ENCODE measurements at places on chromosomes 16 and 17.

DNA sequence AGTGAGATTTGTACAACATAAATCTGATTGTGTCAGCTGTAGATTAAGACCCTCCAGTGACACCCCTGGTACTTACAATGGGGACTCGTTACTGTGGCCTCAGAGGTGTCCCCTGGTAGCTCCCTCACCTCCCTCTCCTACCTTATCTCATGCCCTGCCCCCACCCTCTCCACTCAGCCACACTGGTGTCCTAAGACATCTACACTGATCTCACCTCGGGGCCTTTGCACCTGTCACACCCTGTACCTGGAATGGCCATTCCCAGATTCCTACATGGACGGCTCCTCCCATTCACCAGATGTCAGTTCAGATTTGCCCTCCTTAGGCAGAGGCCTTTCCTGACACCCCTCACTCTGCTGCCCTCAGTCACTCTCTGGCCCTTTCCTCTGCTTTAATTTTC lies 319.3 kb downstream of the CPPED1 start:
- DNase-seq = no peak

GRCh38 chr16:15576960-15577958 lies 65.7 kb downstream of the MARF1 start:
- DNase-seq = no peak

DNA sequence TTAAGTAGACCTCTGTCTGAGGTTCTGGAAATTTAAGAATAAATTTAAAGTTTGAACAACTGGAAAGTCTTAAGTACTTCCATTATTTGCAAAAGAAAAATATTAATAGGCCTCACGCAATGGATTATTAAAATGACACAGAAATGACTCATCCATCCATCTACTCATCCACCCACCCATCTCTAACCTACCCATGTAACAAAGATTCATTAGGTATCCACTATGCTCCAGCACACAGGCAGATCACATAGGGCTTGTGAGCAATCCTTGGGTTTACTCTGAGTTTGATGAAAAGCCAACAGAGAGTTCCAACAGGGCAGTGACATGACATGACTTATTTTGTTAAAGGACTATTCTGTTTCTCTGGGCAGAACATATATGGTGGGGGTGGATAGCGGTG lies 93.3 kb downstream of the HELZ start:
- DNase-seq = no peak

- DNase-seq = no peak
These were observed 18.0 kb downstream of the CD7 start for GRCh38 chr17:82299452-82299851.

DNA sequence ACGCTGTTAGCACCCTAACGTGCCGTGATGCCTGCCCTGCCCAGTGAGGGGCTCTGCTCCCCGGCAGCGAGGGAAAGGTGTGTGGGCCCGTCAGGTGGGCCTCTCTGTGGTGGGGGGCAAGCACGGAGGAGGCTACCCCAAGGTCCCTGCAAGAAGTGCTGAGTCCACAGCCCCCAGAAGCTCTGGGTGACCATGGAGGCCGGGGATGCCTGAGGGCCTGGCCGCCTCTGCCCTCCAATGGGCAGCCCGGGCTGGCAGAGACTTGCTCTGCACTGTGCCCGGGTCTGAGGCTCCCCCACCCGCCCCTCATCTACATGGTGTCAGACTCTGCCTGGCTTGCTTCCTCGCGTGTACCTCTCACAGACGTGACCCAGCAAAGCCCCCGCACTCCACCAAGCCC lies 12.2 kb downstream of the SLC38A10 start:
- no peak for DNase-seq

- DNase-seq = no peak
These were observed 7.7 kb downstream of the CCL16 start for GRCh38 chr17:35973333-35974260.

GRCh38 chr17:9470171-9470570 lies 105.4 kb downstream of the STX8 start:
- DNase-seq = no peak

GRCh38 chr17:38857271-38857670 lies 3.8 kb upstream of the RPL23 start:
- DNase-seq = no peak

GRCh38 chr16:56320056-56320455 lies 105.3 kb downstream of the AMFR start:
- no peak for DNase-seq

DNA sequence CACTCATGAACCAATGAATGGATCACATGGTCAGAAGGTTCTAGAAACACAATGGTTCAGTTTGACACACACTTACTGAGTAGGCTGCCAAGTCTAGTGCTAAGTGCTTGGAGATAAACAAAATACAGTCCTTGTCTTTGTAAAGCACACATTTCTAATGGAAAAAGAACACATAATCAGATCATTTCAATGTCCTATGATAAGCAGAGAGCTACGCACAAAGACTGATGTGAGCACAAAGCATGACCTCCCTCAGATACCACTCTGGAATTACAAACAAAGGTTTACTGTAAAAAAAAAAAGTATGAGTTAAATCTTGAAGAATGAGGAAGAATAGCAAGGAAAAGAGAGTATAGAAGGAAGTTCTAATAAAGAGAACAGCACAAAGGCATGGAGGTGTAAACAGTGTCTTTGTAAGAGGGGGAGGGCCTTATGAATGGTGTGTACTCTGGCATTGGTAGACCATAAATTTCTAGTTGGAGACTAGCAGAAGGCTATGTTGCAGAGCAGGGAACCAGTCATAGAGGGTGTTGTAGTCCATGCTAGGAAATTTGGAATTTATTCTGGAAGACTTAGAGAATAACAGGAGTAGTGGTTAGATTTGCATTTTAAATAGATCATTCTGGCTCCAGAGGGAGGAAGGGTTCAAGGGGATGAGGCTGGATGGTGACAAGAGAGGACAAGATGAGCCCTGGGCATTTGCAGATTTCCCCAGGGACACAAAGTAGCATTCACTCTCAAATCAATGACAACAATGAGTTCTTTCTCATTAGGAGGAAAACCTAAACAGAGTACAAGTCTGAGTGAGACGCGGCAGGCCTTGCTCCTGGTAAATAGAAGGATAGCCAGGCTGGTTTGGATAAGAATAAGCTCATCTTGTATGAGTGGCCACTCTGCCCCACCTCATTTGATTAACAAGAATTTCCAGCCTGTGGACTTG lies 468.0 kb downstream of the TOX3 start:
- no peak for DNase-seq

DNA sequence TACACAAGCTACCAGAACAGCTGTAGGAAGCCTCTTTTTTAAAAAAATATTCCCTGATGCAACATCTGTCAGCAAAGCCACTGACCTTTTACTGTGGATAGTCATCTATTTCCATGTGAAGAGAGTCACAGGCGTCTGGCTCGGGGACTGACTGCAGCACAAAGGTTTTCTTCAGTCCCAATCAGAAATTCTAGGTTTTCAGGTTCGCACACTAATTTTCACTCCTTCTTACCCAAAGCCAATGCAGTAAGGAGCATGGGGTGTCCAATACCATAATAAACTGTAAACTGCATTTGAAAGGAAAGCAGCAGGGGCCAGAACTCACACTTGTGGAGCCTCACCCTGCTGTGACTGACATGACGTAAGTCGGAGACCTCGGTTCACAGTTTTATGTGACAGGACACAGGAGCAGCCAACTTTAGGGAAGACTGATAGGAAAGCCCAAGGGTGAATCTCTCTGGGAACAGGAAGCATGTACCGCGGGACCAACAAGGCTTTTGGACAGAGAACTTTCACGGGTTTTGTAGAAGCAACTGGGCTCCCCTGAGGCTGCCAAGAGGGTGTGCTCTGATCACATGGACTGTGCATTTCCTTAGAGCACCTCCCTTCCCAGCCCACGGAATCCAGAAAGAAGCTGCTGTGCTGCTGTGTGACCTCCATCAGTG lies 9.1 kb upstream of the TMEM100 start:
- DNase-seq = no peak

DNA sequence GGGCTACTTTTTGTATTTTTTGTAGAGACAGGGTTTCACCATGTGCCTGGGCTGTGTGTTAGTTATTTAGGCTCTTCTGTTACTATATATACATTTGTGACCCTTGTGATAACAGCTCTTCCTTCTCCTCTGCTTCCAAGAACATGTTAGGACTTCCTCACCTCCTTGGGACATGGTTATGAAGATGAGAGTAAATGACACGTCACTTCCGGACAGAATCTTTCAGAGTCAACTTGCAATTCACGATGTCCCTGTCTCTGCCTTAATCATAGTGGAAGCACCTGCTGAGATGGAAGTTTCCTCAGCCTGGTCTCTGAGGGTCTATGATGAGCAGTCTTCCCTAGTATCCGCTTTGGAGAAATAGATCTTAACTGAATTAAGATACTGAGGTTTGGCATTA lies 42.9 kb downstream of the CCDC42 start:
- DNase-seq = no peak

- DNase-seq = no peak
These were observed 53.1 kb downstream of the TEX2 start for GRCh38 chr17:64209983-64210382.

GRCh38 chr16:1300664-1301476 lies 8.6 kb upstream of the UBE2I start:
- DNase-seq = peak; percentile 54

DNA sequence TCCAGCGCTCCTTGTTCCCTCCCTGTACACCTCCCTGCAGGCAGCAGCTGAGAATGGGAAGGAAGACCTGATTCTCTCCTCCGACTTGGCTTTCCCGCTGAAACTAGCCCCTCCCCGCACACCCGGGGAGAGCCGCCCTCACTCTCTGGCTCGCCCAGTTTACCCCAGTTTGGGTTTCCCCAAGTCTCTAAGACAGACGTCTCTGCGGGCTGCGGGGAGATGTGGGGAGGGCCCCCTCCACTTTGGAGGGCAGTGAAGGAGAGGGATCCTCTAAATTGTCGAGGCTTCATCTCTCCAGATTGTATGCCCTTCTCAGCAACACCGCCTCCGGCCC lies 797 bp downstream of the GRB7 start:
- no peak for DNase-seq

DNA sequence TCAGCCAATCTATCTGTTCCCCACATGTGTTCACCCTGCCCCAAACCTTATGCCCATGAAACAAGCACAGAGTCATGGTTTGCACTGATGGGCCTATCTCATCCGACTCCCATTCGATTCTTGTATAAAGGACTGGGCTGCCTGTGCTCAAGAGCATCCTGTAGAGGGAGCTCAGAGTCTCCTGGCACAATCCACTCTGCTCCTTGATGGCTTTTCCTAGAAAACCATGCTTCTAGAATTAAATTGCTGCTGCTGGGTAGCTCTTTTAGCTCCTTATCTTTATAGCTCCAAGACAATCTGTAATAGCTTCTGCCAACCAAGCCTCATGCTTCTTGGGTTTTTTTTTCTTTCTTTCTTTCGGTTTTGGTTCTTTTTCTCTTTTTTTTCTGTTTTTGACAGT lies 9.7 kb downstream of the ZNF19 start:
- DNase-seq = peak; percentile 1

GRCh38 chr17:57600074-57600473 lies 145.0 kb downstream of the CCDC182 start:
- DNase-seq = no peak

GRCh38 chr17:79485991-79486390 lies 124.9 kb downstream of the RBFOX3 start:
- DNase-seq = no peak

DNA sequence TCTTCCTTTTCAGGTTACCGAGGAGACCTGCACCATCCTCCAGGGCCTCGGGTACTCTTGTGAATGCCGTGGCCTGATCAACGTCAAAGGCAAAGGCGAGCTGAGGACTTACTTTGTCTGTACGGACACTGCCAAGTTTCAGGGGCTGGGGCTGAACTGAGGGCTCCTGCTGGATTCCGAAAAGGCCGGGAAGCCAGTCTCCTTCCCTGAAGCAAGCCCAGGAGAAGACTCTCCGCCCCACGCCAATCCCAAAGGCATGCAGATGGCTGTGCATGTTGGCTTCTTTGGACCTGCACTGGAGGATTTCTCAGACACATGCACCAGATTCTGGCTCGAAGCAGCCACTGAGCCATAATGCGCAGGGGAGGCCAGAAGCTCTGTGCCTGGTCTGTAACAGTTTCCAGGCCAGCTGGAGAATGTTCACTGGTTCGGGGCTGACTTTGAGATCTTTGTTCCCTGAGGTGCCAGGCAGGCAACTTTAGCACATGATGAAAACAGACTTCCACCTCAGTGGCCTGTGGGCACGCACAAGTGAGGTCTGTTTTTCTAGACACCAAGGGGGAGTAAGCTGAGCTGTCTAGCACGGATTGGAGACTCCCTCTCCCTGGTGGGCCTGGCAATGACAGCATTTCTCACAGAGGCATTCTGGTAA lies 49.1 kb downstream of the ADCY7 start:
- no peak for DNase-seq

DNA sequence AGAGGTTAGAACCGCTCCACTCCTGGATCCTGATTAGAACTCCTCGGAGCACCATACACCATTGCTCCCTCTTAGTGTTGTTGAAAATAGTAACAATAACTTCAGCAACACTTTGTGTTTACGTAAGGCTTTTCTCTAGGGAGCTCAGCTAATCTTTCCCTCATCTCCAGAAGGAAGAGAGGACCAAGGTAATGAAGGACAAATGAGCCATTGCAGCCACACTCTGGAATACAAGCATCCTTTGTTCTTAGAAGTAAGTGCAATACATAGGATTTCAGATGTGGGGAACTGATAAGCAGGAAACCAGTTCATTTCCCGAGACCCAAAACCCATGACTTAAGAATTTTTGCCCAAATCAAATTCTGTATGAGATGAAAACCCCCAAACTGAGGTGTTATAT lies 22.9 kb upstream of the ZNF652 start:
- no peak for DNase-seq
